Renal pelvis (tissue), 12 donors: ENCODE measurements at places on chromosomes 5 and 9.
A peak's percentile ranks its signal among the peaks of the same experiment; 100 is the strongest.

DNA sequence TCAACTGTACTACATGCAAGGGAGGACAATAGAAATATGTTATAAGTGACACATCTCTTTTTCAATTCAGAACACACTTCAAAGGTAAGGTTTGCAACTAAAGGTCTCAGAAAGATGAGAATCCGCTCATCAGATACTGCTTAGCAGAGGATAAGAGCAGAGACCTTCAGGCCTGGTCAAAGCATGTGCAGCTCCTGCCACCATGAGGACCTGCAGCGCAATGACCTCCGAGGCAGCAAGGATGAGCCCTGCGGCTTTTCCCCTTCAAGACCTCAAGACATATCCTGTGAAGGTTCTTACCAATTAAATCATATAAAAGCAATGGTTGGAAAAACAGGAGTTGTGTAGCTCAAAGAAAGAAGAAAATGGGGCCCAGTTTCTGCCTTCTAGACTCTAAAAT lies 135.8 kb downstream of the TRIM36 start:
- no peak for DNase-seq

- no peak for DNase-seq
These were observed 36.9 kb downstream of the SPRY4 start for GRCh38 chr5:142287973-142288313.

DNA sequence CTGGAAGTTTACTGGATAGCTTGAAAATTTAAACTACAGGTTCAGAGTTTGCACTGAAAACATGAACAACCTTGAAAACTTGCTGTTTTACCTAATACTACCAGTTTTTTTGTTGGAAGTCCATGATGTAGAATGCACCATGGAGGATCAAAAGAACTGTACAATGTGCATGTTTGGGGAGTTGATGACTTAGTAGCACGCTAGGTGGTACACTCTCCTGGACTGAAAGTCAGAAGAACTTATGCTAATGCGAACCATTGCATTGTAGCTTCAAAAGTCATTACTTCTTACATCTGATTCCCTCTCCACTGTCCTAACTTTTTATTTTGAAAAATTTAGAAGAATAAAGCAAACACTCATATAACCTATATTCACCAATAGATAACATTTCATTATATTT lies 211.0 kb downstream of the OSTF1 start:
- no peak for DNase-seq

DNA sequence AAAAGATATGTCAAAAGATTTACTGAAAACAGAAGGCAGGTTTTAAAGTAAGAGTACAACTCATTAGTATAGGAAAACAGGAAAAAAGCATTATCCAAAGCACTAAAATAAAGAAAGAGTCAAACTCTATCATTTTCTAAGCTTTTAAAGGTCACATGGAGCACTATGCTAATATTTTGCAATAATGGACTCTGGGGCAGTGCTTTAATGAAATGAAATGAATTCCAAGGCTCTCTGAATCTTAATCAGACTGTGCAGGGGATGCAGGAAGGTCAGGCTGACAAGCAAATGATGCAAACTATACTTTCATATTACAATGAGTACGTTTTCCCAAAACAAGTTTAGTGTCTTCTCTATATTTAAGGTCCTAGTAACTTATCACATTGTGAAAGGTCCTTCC lies 981.9 kb upstream of the DMAC1 start:
- no peak for DNase-seq

- DNase-seq, result no peak
These were observed 202.7 kb upstream of the NR3C1 start for GRCh38 chr5:143606043-143606752.

GRCh38 chr9:82147798-82148425 lies 159.3 kb downstream of the SPATA31D1 start:
- no peak for DNase-seq

DNA sequence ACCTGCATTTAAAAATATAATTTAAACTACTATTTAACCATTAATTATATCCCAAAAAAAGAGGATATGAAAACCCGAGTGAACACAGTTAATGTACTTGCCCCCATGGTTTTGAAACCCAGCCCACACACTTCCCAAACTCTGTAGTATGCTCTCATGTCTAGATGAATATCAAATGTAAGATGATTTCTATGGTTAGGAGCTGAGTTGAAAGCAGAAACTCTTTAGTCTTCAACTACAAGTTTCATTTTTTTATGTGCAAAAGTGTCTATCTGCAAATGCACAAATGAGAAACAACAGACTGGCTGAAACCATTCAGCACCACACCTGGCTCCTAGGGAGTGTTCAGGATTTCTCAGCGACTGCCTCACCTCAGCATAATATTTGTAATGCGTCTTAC lies 183.3 kb downstream of the SEMA5A start:
- no peak for DNase-seq

- no peak for DNase-seq
These were observed 110.9 kb upstream of the ADAMTSL1 start for GRCh38 chr9:18362901-18363685.

- DNase-seq, result no peak
These were observed 14.1 kb downstream of the POLR3G start for GRCh38 chr5:90488791-90489190.

GRCh38 chr5:80780761-80781285 lies 126.0 kb upstream of the DHFR start:
- DNase-seq, result no peak

DNA sequence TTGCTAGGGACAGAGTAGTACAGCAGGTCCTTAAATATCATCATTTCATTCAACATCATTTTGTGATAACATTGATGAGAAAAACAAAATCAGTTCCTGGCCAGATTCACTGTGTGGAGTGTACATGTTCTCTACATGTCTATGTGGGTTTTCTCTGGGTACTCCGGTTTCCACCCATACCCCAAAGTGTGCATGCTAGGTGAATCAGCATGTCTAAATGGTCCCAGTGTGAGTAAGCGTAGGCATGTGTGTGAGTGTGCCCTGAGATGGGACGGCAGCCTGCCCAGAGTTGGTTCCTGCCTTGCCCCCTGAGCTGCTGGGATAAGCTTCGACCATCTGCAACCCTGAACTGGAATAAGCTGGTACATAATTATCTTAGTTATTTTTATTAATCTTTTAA lies 16.5 kb upstream of the GLIS3 start:
- DNase-seq, result no peak

GRCh38 chr5:119357270-119357669 lies 1.5 kb downstream of the TNFAIP8 start:
- DNase-seq, result no peak

DNA sequence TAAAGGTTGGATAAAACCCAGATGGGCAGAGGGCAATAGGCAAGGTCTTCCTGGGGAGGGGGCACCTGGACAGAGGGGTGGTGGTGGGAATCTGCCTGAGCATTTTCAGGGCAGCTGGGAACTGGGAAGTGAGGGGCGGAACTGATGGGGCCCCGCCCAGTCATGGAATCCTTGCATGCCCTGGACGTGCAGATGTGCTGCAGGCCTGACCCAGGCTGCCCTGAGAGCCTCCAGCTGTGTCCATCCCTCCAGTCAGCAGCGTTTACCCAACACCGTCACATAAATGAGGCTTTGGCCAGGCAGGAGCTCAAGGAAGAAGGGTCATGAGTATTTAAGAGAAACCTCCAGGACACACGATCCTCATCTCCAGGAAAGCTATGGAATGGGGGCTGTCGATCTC lies 70.3 kb downstream of the DAB2IP start:
- DNase-seq, result no peak

DNA sequence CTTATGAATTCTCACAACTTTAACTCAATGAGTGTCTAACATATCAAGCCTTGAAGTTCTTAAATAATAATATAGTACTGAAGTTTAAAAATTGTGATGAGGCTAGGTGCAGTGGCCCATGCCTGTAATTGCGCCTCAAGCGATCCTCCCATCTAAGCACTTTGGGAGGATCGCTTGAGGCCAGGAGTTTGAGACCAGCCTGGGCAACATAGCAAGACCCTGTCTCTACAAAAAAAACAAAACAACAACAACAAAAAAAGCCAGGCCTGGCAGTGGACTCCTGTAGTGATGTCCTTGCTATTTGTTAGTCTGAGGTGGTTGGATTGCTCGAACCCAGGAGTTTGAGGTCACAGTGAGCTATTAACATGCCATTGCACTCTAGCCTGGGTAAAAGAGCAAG lies 98.4 kb downstream of the ADGRV1 start:
- no peak for DNase-seq

GRCh38 chr5:141742866-141743851 lies 61.1 kb upstream of the ARAP3 start:
- DNase-seq, result peak; percentile 81

- DNase-seq, result peak; percentile 91
These were observed 85.2 kb upstream of the ZBTB43 start for GRCh38 chr9:126719618-126720031.

DNA sequence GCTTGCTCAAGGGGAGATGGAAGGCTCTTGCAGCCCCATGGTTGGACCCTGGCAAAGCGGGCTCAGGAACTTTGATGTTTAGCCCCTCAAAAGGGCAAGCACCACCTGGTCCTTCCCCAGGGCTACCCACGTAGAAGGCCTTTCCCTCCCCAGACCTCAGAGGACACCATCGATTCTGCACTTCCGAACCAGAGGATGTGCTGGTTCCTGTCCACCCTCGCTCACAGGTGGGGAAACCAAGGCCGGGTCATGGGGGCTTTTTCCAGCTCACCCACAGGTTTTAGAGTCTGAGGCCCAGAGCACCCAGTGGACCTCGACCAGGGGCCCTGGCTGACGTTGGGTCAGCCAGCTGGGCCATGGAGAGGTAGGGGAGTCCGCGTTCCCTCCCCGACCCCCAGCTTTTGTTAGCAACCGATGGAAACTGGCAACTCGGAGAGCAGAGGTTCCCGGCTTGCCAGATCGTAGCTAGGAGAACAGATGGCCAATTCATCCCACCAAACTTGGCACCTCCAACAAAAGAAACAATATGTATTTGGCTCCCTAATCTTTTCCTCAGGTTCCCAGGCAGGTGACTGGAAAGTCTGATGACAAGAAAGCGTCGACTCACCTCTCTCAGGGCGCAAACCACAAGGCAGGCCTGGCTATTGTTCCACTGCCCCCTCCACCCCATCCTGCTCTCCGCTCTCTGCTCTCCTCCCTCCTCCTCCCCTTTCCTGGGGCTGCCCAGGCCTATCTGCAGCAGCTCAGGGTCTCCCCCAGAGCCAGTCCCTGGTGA lies 167.6 kb upstream of the SMIM23 start:
- DNase-seq, result no peak

DNA sequence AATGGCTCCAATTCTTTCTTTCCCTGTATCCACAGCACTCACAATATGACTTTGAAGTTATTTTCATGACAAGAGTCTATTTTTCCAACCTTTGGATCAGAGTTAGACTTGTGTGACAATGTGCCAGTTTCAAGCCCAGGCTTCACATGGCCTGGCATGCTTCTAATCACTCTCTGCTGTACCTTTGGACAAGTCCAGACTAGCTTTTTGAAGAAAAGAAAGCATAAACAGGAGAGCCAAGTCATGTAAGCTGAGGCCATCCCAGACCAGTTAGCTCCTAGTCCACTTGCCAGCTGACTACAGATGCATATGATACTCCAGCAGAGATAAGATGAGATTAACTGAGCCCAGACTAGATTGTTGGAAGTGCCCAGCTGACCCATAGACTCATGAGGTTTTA lies 513.6 kb upstream of the C9orf72 start:
- DNase-seq, result no peak

DNA sequence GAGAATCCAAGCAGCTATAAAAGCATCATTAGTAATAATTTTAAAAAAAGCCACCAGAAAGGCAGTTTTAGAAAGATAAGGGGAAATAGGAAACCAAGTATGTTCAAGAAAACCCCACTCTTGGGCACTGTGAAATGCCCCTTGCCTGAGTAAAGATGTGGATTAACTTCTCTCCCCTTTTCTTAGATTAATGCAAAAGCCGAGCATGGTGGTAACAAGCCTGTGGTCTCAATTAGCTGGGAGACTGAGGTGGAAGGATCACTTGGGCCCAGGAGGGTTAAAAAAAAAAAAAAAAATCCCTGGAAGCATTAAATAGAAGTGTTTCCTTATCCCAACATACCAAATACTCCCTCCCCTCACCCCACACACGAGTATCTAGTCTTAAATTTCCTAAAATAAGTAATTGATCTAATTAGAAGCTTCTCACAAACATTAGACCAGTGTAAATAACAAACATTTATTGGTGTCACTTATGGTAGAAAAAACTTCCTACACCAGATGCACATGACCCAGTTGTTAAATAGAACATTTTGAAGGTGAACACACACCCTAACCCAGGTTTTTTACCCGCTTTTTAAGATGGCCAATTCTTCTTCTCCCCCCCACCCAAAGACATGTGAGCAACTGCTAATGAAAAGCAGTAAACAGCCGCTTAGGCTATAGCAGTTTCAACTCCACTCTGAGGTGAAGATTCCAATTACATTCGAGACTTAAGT lies 5.2 kb downstream of the HSPA5 start:
- no peak for DNase-seq

GRCh38 chr9:6471231-6471850 lies 58.3 kb downstream of the UHRF2 start:
- DNase-seq, result no peak

DNA sequence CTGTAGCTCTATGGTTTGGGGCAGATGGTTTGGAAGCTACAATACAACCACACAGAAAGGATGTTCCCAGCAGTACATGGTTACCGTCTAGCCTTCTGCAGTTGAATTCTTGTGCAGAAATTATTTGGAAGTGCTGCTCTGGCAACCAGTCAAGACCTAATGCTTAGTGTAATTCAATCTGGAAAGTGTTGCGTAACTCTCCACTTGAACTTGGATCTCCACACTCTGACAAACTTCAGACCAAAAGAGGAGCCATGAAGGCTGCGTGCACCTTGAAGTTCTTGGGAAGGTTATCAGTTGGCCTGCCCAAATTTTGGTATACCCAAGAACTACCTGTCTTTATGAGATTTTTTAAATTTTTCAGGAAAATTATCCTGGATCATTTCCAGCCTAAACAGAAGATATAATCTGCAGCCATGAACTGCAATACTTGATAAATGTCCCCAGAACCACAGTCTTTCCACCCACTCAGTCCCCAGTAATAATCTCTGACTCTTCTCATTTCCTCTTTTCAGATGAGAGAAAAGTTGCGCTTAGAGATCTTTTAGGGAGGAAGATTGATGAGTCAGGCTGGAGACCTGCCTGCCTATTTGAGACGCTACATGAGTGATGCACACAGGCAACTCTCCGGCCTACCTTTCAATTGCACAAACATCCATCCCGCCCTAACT lies 159.9 kb downstream of the FANCC start:
- peak; percentile 60 for DNase-seq

DNA sequence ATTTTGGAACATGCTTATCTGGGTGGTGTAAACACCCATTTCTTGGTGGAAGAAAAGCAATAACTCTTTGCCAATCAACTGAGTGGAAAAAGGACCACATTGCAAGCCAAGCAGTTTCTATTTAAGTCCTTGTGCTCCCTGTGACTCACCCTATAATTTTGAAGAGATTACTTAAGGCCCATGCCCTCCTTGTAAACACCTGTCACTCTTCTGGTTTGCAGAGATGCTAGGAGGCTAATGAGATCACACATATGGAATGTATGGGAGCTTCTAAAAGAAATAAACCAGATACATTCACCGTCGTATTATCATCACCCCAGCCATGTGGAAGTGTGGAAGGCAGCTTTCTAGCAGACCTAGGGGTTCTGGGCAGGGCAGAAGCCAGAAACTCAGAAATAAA lies 337.1 kb downstream of the GADD45G start:
- no peak for DNase-seq
